Memory B cell (primary cell): ENCODE measurements at places on chromosomes 5 and 9.

- DNase-seq: no peak
Observed at GRCh38 chr9:137002646-137003041, 6.3 kb upstream of the CLIC3 start.

- DNase-seq: no peak
Observed at GRCh38 chr9:21672761-21673160, 129.7 kb upstream of the MTAP start.

DNA sequence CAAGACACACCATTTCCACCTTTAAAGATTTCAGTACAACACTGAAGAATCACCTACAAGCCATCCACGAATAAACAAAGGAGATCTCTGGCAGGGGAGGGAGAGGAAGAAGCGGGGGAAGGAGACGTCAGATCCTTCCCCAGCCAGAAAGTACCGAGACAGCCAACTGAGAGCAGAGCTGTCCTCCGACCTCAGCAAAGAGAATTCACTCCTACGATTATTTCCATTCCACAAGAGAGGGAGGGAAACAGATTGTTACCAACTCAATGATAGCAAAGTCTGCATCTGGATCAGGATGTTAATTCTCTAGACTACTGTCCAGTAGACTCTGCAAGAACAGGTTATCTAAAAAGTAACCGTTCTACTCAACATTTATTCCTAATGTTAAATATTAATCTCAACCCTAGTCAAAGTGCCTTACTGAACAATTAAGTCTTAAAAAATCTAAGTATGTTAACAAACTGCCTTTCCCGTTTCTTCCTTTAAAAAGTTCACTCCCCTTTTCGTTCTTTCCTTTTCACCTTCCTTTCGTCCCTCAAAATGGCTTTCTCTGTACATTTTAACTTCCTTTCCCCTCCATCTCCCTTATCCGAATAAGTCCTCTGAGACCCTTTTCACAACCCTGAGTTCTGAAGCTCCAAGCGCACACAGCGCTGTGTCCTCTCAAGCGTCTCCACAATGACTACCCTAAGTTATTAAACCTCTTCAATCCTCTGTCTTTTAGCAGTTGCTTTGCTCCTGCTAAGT is 1.4 kb downstream of the CHD1 start:
- DNase-seq: peak; percentile 15

DNA sequence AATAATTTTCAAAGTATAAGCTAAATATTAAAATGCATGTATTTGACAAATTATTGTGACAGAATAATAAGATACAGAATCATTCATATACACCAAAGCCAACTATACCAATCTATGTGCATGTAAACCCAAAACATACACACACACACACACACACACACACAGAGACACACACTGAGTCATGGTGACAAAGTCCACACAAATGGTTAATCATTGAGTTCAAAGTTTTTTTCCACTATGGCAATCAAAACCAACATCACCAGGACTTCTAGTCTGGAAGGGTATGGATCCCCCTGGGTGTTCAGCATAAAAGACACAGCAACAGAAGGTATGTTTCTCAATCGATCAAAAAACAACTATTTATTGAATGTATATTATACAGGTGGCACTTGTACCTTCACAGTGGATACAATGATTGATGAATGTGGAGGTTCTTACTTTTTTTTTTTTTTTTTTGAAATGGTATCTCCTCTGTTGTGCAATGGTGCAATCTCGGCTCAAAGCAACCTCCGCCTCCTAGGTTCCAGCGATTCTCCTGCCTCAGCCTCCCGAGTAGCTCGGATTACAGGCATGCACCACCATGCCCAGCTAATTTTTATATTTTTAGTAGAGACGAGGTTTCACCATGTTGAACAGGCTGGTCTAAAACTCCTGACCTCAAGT is 137.0 kb downstream of the PDE4D start:
- DNase-seq: no peak

DNA sequence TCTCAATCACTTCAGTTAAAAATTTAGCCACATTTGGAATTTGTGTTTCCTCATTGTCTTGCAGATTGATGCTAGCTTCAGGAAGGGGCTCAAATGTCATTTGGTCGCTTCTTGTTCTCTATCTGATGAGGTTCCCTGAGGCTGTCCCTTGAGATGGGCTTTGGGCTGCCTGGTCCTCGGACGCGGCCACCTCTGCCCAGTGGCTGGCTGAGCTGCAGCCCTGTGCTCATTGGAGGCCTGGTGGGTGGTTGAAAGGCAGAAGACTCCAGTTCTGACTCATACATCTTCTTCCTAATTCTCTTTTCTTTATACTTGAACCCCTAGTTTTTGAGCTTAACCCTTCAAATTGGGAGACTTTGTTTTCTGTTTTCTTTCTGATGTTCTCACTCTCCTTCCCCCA is 78.8 kb upstream of the NTRK2 start:
- no peak for DNase-seq

GRCh38 chr5:175713930-175714329 is 56.1 kb downstream of the HRH2 start:
- DNase-seq: no peak

DNA sequence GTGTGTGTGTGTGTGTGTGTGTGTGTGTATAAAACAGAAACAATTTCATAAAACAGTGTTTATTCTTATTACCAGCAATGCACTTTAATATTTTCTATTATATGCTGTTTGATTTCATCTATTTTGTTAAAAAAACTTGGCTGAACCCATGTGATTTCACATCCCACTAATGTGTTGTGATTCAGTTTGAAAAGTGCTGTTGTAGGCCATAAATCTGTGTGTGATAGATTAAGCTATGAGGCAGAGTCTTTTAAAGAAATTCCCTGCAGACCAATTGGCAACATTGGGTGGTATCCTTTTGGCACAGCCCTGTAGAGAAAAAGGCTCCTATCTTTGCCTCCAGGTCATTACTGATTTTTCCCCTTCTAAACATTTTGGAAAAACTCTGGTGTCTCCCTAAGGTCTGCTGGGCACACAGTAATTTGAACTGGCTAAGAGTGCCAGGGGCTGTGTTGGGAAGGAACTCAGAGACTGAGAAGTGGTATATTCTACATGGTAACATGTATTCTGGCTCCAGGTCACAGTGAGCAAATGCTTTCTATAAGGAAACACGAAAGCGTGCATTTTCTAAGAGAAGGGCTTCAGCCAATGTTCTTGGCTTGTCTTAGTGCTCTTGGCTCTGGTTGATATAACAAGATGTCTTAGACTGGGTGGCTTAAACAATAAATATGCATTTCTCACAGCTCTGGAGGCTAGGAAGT is 4.5 kb downstream of the CAMK4 start:
- no peak for DNase-seq

DNA sequence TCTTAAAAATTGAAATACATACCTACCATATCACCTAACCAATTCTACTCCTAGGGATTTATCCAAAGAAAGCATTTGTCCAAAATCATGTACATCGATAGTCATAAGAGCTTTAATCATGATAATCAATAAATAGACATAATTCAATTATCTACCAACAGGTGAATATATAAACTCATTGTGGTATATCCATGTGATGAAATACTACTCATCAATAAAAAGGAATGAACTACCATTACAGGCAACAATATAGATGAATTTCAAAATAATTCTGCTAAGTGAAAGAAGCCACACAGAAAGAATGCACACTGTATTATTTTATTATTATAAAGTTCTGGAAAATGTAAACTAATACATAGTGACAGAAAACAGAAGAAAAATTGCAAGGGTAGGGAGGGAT is 81.8 kb downstream of the RFX3 start:
- DNase-seq: no peak

DNA sequence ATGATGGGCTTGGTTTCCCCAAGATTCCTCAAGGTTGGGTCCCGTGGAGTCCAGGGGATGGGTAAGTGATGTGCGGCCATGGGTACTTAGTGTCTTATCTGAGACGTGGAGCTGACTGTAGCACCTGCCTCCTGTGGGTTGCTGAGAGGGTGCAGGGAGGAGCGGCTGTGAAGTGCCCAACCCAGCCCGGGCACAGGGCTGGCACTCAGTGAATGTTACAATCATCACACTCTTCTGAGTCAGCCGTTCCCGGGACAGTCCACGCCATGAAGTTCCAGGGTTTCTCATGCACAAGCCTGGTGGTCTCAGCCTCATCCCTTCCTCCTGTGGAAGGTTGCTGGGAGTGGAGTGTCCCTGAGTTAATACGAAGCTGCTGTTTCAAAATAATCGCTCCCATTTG is 29.1 kb downstream of the NTNG2 start:
- no peak for DNase-seq

DNA sequence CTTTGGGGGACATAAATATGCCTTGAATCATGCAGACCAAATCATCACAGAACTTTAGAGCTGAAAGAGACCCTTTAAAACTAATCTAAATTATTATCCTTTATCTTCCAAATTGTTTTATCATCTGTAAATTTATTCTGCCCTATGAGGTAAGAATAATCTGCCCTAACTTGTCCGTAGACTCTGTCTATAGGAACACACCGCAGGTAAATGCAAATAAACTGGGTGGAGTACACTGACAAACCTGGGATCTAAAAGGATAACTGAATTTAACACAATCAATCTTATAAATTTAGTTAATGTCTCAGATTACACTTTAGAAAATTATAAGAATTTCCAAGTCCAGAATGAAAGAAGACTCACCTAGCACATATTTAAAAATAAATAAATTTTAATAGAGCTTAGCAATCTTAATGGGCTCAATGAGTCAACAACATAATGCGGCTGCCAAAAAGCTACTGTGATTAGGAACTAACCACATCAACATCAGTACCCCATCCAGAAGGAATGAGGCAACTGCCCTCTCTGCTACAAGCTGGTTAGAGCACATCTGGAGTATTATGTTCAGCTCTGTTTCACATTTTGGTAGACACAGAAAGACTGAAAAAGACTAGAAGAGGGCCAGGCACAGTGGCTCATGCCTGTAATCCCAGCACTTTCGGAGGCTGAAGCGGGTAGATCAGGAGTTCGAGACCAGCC is 5.6 kb downstream of the MEGF9 start:
- DNase-seq: no peak

GRCh38 chr9:112125951-112126388 is 49.1 kb downstream of the SUSD1 start:
- DNase-seq: no peak

GRCh38 chr9:125444166-125444565 is 182.5 kb downstream of the GAPVD1 start:
- DNase-seq: no peak

- DNase-seq: no peak
Observed at GRCh38 chr9:133477992-133478850, 678 bp downstream of the SLC2A6 start.

DNA sequence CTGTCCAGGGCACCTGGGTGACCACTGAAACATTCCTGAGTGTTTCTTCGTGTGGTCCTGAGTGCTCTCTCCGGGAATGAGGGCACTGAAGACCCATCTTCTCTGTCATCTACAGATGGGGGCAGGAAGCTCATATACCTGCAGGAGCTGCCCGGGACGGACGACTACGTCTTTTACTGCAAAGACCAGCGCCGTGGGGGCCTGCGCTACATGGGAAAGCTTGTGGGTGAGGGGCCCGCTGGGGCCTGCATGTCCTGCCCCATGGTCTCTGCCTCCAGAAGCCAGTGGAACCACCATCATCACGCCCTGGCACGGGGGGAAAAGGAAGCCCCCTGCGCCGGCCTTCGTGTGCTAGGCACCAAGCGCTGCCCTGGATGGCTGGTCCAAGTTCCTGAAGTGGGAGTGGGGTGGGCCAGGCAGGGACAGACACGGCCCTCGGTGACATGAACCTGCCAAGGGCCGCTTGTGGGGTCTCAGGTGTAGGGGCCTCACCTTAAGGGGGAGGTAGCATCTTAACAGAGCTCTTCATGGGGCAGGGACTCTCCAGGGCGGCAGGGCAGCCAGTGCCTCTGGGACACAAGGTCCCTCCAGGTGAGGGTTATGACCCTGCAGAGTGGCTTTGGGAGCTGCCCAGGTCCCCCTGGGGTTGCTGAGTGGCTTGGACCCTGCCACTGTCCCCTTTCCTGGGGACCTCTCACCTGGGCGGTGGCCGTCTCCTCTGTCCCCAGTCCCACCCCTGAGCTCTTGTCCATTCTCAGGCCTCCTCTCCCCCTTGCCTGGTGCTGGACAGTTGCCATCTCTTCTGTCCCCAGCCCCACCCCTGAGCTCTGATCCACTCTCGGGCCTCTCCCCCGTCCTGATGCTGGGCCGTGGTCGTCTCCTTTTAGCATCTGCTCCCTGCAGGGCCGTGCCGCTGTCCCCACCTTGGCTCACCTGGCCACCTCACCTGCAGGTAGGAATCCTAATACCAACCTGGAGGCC is 2.1 kb downstream of the OBP2A start:
- no peak for DNase-seq

GRCh38 chr5:173622183-173623047 is 6.0 kb upstream of the BOD1 start:
- DNase-seq: no peak

GRCh38 chr9:94900222-94901018 is 173.9 kb downstream of the AOPEP start:
- DNase-seq: no peak

DNA sequence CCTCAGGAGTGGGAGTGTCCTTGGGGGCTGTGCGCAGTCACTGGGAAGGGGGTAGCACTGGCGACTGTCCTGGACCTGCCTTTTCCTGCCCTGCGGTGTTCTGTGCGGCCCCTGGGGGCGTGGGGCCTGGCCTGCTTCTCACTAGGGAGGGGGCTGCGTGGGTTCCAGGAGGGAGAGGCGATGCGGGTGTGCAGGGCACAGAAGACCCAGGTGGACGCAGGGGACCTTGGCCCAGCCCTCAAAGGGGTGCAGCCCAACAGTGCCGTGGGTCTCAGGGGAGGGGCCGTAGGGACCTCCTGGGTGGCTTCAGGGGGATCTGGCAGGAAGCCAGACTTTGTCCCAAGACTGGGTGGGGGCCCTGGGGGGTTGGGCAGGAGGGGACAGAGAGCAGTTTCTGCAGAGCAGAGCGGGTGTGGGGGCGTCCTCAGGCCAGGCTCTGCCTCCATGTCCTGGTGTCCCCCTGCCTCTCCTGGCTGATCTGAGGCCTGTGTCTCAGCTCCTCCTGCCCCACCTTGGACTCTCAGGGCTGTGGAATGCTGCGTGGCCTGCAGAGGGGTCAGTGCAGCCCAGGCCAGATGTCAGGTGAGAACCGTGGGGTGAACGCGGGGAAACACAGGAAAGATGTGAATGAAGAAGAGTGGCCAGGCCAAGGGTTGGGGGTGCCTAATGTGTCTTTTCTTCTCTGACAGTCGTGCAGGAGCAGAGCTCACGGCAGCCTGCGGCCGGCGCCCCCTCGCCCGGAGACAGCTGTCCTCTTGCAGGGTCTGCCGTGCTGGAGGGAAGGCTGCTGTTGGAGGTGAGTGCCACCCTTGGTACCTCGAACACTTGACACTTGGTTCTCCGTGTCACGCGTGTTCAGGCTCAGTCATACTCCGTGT is 54.6 kb downstream of the AHRR start:
- DNase-seq: no peak

DNA sequence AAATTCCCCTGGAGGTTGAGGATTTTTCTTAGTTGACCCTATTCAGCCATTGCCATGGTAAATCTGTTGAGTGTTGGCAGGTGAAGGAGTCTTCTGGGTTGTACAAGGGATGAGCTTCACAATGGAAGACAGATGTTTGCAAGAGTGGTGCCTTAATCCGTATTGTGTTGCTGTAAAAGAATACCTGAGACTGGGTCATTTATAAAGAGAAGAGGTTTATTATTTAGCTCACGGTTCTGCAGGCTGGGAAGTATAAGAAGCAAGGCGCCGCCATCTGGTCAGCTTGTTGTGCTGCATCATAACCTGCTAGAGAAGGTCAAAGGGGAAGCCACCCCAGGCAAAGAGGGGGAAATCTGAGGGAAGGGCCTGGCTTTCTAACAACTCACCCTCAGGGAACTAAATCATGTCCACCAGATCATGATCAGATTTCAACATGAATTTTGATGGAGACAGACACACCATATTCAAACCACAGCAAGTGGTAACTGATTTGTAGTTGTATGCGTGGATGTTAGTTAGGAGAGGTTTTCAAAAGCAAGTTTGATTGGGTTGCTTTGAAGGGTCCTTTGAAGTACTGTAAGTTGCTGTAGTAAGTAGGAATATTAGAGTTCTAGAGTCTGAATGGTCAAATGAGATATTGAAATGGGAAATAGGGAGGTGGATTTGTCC is 2.5 kb downstream of the TNPO1 start:
- peak; percentile 44 for DNase-seq
